ENCODE measurements at places on chromosomes 2 and 18.

DNA sequence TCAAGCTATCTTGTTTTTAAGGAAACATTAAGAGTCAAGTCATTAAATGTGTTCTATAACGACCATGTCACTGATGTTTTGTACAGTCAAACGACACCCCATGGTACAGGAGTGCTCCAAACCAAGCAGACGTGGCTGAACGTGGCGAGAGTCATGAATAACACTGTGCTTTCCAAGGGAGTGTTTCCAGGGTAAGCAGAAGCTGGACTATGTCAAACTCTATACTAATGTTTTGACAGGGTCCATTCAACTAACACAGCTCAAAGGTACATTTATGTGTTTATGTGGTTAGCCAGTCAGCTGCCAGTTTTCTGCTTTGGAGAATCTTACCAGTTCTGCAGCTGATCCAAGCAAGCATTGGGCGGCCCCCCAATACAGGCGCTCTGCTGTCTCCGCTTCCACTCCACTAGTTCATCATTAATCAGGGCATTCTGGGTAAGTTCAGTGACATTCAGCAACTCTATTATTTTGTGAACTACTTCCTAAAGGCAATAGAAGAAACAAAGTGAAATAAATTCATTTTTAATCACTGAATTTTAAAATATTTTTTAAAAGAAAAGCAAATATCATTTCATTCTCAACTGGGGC is 16.4 kb downstream of the STAT1 start:
- no peak for DNase-seq

DNA sequence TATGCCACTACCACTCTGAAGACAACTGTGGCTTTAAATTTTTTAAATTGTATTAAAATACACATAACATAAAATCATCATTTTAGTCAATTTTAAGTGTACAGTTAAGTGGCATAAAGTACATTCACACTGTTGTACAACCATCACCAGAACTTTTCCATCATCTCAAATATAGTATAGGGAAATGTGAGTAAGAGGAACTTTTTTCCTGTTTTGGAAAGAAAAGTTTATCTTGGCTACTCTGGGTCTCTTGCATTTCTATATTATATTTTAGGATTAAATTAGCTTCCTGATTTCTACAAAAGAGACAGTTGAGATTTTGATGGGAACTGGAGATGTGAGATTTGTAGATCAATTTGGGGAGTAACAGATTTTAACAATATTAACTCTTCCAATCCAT is 3.3 kb downstream of the TPGS2 start:
- no peak for DNase-seq

GRCh38 chr2:64767670-64768468 is 114.2 kb upstream of the SERTAD2 start:
- peak; percentile 78 for DNase-seq

- peak; percentile 19 for DNase-seq
Measured at GRCh38 chr18:25726298-25726697, 364.1 kb downstream of the SS18 start.

- DNase-seq: peak; percentile 42
Measured at GRCh38 chr2:225512876-225513540, 113.5 kb downstream of the NYAP2 start.

DNA sequence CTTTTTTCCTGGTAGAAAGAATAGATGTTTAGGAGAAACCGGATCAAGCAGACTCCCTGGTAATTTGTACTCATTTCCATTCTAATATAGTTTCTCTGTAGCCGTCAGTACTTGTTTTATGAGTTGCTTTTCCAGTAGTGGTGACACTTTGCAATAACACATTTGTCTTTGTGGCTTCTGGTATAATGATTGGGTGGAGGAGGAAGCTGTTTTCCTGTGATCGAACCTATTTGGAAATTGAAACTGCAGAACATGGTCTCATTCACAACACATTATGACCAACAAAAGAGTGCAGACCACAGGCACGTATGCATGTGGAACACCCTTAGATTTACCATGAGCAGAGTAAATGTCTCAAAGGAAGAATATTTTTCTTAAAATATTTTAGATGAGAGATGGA is 7.6 kb upstream of the SERPINB12 start:
- no peak for DNase-seq

GRCh38 chr2:53911434-53912189 is 51.8 kb upstream of the GPR75 start:
- no peak for DNase-seq

- no peak for DNase-seq
Measured at GRCh38 chr2:71494523-71495155, 41.3 kb downstream of the DYSF start.

- no peak for DNase-seq
Measured at GRCh38 chr2:85834466-85834865, 54.3 kb downstream of the ST3GAL5 start.

GRCh38 chr2:112143150-112143549 is 5.0 kb downstream of the FBLN7 start:
- no peak for DNase-seq

DNA sequence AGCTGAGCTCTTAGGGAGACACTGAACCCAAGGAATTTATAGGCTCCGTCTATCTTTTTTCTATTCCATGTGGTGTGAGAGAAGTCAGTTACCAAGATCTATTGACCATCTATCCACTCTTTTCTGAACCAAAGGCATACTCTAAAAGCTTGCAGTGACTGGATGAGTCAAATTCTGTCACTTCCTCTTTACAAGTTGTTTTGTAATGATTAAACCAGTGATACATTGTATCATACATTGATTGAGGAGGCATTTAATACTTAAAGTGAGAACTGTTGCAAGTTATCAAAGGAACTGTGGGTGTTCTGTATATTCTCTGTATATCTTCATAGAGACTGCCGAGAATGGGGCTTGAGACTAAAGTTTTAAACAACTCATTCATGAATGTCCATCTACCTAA is 188.8 kb downstream of the CAMKMT start:
- no peak for DNase-seq

- DNase-seq: no peak
Measured at GRCh38 chr2:189412330-189412953, 28.8 kb upstream of the WDR75 start.

DNA sequence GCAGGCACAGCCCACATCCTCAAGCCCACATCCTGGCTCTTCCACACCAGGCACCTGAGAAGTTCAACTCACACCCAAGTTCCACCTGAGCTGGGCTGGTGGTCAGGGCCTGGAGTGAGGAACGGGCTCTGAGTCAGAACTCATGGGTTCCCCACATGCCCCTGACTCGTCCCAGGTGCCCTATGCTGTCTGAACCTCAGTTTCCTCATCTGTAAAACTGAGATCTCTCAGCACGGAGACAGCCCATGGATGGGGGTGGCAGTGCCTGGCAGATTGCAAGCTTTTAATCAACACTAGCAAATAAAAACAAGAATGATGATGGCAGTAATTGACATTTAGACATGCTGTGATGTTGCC is 307.8 kb downstream of the NDUFA10 start:
- no peak for DNase-seq

GRCh38 chr18:28455971-28456370 is 279.0 kb upstream of the CDH2 start:
- DNase-seq: no peak

DNA sequence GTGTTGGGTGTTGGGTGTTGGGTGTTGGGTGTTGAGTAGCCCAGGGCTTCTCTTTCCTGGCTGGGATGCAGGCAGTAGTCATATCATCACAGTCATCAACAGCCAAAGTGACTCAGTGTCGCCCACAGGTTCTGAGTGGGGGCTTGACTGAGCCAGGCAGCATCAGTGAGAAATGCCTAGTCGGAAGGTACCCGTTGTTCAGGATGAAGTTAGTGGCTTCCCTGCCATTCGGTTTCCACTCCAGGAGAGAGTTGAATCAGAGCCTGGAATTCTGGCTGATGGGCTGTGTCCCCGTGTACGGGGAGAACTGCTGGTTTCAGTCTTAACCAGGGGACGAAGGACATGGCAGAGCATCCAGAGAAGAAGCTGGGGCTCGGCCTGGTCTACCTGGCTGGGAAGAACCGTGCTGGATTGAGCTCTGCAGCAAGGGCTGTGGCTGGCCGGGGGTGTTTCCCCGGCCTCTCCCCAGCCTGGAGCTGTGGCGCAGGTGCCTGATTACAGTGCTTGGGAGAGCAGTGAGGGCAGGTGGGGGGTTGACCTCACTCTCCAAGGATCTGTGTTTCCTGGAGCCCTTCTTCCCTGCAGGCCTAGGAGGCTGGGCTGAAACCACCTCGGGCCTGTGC is 49.4 kb downstream of the AGAP1 start:
- DNase-seq: no peak

DNA sequence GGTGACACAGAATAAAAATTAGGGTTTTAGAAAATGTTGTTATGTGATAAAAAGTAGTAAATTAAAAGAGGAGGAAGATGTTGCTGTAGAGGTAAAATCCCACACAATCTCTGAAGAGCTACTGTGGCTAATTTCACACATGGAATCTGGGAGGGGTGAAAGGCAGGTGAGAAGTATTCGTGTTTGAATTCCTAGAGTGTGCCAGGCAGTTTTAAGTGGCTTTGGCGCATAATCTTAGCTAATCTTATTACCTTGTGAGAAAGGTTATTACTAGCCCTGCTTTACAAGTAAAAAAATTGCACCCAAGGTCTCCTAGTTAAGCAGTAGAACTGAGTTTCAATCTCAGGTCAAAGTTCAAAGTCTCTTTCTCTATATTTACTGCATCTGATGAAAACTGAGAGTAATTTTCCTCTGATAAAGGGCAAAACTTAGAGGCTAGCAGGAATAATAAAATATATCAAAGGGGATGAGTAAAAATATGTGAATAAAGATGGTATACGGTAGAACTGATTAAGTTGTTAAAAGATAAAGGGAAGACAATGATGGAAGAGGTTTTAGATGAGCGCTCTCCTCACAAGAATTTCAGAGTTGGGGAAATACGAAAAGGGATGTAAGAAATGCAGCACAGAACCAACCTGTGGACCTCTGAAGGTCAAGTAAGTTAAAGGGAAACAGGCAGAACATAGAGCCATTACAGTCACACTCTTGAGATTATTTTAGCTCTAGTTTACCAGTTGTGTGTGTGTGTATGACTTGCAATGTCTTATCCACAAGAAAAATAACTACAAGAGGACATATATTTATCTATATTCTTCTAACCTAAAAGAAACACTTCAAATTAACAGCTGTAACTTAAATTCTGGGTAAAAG is 34.8 kb downstream of the GAREM1 start:
- DNase-seq: no peak

GRCh38 chr18:73270920-73271634 is 403.3 kb upstream of the NETO1 start:
- no peak for DNase-seq

GRCh38 chr2:201532686-201533304 is 81.3 kb downstream of the STRADB start:
- DNase-seq: peak; percentile 99

DNA sequence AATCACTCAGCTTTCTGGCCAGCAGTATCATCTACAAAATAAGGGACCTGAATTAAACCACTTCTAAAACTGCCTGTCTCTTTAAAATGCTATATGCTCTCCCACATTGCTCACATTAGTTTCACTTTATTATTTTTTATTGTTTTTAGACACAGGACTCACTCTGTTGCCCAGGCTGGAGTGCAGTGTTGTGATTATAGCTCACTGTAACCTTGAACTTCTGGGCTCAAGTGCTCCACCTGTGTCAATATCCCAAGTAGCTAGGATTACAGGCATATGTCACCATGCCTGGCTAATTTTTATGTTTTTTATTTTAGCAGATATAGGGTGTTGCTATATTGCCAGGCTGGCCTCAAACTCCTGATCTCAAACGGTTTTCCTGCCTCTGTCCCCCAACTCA is 591.3 kb upstream of the ZNF804A start:
- DNase-seq: no peak

- no peak for DNase-seq
Measured at GRCh38 chr2:69524799-69525198, 87.6 kb upstream of the NFU1 start.

GRCh38 chr2:46387292-46387691 is 90.1 kb downstream of the EPAS1 start:
- no peak for DNase-seq

- no peak for DNase-seq
Measured at GRCh38 chr2:20362701-20363435, 12.2 kb upstream of the PUM2 start.

- peak; percentile 53 for DNase-seq
Measured at GRCh38 chr2:10497797-10498251, 49.7 kb upstream of the ODC1 start.

DNA sequence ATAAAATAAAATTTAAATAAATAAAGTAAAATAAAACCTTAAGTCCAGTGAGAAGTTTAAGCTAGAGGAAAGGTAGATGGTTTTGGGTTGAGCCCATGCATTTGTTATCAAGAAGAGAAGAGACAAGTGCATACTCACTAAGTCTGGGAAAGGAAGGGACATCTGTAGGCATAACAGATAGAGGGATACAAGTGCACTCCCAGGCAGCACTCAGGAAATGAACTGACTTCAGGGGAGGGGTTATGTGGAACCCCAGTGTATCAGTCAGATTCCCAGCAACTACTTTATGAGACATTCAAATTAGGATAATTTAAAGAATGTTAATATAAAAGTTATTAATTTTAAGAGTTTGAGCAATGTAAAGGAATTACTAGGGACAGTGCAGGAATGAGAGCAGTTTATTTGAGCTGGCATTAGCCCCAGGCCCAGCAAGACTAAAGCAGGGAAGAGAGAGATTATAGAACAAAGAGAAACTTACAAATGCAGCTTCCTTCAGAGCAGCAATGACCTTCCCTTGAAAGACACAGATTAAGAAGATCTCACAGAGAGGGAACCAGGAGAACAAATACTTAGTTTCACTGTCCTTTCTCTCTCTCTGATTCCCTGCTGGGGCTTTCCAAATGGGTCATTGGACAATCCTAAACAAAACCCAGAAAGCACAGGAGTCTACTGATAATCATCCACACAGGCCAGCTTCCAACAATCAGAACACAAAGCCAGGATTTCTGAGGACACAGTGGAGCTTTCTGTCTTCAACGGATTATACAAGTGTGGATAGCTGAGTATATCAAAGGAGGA is 109.7 kb downstream of the ERBB4 start:
- DNase-seq: no peak

Measured in HS-5 (cell line).